CD4-positive, alpha-beta T cell treated with Interleukin-12 subunit alpha and Interleukin-12 subunit beta, for 1 hour (primary cell): ENCODE measurements at places on chromosomes 12 and 14.

DNA sequence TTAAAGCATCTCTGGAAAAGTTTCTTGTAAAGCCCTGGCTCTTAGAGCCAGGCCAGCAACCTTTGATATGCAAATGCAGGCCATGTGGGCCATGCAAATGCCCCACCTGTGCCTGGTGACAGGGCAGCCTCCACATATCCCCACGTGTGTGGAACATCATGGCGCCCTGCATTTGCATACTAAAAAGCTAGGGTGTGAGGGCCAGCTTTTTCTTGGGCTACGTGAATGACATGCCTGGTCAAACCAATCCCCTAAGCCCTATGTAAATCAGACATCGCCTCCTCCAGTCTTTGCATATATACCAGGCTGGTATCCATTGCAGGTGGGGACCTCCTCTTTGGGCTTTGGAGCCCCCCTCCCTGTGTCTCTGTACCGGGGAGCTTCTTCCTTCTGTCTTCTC is 6.4 kb downstream of the CSRP2 start:
- no peak for DNase-seq

GRCh38 chr12:40336573-40337199 is 111.9 kb downstream of the LRRK2 start:
- no peak for DNase-seq

DNA sequence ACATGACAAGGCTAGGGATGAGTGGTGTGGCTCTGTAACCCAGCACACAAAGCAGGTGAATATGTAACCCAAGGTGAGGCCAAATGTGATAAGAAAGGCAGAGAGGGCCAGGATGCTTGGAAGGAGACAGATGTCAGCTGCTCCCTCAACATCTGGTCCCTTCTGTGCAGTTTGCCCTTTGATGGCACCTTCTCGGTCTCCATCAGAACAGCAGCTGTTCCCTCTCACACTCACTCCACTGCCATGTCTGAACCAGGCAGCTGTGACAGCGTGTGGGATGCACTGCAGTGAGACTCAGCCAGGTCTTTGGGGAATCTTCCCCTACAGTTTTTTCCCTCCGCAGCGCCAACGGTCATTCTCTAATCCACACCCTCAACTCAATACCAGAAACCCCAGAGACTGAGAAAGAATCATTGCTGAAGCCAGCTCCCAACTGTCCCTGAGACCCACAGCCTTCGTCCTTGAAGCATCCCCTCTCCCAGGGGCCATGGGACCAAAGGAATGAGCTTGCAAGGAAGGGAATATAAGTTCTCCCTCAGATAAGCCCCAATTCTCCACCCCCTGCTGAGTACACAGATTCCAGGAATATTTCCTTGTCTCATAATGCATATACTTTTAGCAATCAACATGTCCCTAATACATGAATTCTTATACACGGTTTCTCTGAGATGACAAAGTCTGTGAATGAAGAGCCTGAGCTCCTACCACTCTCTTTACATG is 230.0 kb downstream of the GLT1D1 start:
- no peak for DNase-seq

GRCh38 chr12:117031843-117032592 is 67.2 kb downstream of the TESC start:
- DNase-seq = no peak

GRCh38 chr14:21543521-21543960 is 17.4 kb upstream of the SALL2 start:
- no peak for DNase-seq
